Cerebellar nuclear complex (tissue), 1 donor: ENCODE measurements at places on chromosomes 5 and 9.
A peak's percentile ranks its signal among the peaks of the same experiment; 100 is the strongest.

DNA sequence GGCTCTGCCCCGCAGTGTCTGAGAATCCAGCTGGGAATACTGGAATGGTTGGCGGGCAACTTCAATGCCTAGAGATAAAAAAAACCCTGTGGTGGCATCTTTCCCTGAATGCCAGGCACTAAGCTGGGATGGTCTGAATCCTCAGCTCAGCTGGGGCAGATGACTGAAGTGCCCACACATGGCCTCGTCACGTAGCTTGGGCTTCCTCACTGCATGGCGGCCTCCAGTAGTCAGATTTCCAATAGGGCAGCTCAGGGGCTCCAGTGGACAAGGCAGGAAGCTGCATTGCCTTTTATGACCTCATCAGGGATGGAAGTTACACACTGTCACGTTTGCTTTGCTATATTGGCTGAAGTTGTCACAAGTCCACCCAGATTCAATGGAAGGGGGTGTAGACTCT, 24.3 kb upstream of the FUBP3 start:
- no peak for DNase-seq

GRCh38 chr5:149561848-149562247, 10.6 kb upstream of the CSNK1A1 start:
- DNase-seq = no peak

GRCh38 chr5:105877592-105877991, 1793.1 kb downstream of the EFNA5 start:
- DNase-seq = no peak

DNA sequence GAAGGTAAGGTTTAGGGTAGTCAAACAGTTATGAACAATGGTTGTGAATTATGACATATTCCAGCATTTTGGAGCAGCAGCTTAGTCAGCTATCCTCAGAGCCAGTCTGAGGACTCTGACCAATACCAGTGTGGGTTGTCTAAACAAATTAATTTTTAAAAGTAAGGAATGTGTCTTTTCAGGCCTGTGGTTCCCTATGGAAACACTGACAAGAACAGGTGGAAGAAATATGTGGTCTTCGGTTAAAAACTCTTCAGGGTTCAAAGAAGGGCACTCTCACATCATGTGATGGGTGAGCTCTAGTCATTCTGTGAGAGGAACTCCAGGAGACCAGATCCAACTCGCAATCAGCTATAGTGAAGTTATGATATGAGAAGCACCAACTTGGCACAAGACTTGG, 33.5 kb upstream of the ALDOB start:
- DNase-seq = no peak

- no peak for DNase-seq
Measured at GRCh38 chr9:99351647-99352046, 129.6 kb downstream of the SEC61B start.

DNA sequence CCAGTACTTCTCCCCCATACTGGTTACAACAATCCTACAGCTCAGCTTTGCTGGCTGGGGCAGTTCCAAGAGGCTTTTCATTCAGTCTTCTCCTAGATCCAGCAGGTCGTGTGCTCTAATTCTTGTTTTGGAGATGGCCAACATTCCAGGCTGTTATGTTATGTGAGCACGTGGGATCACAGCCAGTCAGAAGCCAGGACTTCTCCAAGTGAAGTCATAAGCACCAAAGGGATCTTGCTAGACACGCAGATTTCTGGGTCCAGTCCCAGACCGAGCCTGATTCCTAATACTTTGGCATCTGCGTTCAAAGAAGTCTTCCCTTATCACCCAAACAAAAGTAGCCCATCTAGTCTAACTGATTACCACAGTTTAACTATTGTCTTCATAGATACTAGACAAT, 1.4 kb upstream of the LARP1 start:
- DNase-seq = peak; percentile 33

DNA sequence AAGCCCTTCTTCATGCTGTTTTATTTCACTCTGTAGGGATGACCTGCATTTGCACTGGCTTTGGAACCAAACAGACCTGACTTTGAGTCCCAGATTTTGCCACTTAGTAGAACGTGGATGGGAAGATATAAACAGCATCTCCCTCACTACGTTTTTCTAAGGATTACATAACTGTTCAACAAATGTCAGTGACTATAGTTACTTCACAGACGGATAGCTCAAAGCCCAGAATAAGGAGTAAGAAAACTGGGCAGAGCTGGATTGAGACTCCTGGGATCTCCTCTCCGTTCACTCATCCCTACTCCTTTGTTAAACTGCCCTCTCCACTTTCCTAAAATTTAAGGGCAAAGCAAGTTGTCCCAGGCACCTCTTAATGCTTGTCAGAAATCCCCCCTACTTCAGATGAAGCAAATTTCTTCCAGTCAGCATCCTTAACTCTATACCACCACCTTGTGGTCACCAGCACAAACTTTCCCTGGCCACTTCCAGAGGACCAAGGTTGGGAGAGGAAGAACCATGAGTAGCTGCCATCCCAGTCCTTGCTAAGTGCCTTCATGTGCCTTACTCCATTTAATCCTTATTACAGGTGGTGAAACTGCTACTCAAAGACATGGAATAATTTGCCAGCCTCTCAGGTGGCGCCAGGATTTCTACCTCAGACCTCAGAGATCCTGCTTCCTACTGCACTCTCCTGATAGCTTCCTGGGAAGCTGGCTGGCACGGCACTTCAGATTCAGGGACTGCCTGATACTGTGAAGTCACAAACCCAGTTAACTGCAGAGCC, 38.4 kb downstream of the EGR1 start:
- DNase-seq = peak; percentile 39

GRCh38 chr5:149493316-149493715, 57.9 kb downstream of the CSNK1A1 start:
- no peak for DNase-seq

- DNase-seq = no peak
Measured at GRCh38 chr5:128436749-128437188, 101.3 kb downstream of the FBN2 start.

GRCh38 chr9:10512144-10512543, 100.7 kb downstream of the PTPRD start:
- no peak for DNase-seq

DNA sequence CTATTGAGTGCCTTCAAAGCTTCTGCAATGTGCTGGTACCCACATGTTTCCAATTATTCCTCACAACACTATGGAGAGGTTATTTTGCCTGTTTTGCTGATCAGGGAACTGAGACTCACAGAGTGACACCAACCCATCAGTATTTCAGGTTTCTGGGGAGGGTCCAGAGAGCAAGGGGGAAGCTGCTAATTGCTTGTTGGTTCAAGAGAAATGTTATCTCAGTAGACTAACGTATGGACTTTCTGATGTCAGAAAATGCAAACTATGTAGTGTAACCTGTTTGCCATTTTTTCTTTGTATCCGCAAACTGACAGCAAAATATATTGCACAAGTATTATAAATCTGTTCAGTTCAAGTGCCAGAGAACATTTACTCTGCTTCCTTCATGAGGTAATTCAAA, 108.3 kb upstream of the MSX2 start:
- no peak for DNase-seq

DNA sequence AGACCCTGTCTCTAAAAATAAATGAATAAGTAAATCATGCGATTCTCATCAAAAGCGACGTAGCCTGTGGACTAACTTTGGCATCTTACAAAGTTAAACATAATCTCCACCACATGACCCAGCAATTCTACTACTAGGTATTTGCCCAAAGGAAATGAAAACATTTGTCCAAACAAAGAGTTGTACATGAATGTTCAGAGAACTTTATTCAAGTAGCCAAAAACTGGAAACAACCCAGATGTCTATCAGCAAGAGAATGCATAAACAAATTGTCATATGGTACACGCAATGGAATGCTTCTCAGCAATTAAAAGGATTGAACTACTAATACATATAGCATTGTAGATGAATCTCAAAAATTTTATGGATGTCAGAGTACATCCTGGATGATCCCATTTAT, 82.6 kb downstream of the ADRB2 start:
- DNase-seq = no peak

DNA sequence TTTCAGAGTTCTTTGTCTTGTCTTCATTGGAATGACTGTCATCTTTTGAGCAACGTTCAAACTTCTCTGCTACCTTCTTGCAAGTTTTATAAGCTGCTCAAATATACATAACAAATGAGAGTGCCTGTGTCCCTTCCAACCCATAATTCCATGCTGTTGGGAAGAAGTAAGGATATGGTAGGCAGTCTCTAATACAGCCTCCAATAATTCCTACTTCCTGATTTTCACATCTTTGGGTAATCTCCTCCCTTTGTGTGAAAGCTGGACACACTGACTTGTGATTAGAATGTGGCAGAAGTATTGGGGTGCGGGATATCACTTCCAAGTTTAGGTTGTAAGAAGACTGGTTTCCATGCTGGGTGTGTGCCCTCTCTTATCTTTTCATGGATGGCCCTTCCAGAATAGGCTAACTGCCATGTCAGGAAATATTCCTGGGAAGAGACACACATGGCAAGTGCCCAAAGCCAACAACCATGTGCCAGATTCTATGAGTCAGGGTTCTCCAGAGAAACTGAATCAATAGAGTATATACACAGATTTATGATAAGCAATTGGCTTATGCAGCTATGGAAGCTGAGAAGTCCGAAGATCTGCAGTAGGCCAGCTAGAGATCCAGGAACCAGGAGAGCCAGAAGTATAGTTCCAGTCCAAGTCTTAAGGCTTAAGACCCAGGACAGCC, 531.3 kb downstream of the NTRK2 start:
- no peak for DNase-seq

DNA sequence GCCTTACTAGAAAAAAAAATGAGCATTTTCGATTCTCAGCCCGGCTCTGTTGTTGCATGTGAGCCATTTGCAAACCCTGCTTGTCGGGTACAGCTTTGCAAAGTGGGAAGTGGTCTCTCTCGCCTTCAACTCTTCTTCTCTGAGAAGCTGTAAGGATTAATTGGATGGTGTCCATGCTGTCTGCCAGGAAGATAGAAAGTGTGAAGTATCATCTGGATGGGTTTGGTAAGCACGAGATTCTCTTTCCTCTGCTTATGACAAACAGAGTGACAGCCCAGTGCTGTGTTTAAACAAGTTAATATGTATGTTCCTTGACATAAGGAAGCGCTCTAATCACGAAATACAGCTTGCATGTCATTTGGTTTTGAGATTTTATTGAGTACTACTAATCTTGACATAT, 109.1 kb upstream of the SPATA31D4 start:
- no peak for DNase-seq

GRCh38 chr9:85004818-85005413, 335.4 kb downstream of the NTRK2 start:
- DNase-seq = no peak

- DNase-seq = no peak
Measured at GRCh38 chr5:32534041-32534440, 51.3 kb upstream of the SUB1 start.

GRCh38 chr5:135709208-135709575, 125.3 kb upstream of the SLC25A48 start:
- DNase-seq = no peak

- no peak for DNase-seq
Measured at GRCh38 chr5:122183098-122183787, 53.9 kb downstream of the ZNF474 start.

GRCh38 chr9:69382135-69382534, 57.1 kb downstream of the ENTREP1 start:
- DNase-seq = no peak

- DNase-seq = no peak
Measured at GRCh38 chr9:93252116-93252780, 68.3 kb downstream of the WNK2 start.

DNA sequence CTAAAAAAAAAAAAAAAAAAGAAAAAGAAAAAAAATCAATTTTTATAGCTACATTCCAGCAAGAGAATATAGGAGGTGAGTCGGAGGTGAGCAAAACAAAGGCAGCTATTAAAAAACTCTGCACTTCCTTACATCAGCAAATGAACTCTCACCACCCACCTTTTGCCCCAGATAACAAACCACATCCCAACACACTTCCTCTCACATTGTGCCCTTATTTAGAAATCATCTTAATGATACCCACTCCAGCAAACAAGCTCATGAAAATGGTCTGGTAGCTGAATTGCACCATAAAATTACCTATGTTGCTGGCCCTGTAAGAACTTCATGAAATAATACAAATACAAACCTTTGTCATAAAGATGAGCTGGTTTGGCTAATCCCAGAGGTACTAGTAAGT, 82.9 kb downstream of the CEMIP2 start:
- no peak for DNase-seq
